ENCODE measurements at places on chromosomes 5 and 9. TPM values are rescaled to one million over a fixed set of nuclear protein-coding genes. Genes with fewer than 3 reads are reported as not detected.

DNA sequence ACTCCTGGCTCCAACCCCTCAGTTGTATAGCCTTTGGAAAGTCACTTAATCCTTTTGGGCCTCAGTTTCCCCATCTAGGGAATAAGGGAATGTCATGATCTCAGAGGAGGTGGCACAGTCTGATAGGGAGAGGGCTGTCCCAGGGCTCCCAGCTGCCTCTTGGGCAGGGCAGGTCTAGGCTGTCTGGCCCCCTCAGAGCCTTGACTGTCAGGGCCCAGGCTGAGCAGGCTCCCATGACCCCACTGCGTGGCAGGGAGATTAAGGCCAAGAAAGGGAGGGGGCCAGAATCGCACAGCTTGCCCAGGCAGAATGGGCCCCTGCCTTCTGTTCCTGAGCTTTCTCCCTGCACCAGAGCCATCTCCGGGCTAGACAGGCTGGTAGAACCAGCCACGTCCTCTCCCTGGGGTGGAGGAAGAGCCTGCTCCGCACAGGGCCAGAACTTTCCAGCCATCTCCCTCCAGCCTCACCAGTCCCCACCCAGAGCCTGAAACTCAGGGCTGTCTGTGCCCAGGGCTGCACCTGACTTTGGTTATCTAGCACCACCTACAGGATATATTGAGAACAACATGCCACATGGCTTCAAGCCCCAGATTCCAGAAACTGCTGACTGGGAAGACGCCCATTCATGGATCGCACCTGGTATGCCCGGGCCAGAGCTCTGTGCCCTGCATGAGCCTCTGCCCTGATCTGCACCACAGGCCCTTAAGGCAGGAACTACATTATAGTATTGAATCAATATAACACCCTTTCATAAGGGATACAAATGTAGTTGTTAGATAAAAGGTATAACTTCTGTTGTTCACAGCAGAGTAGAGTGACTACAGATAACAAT lies 32.1 kb downstream of the NAIF1 start:
- DNase-seq: peak; percentile 93

- peak; percentile 60 for DNase-seq
Observed at GRCh38 chr9:135704483-135704882, 2.5 kb downstream of the KCNT1 start.

The CEL gene
- not detected for total RNA-seq

- DNase-seq: no peak
Observed at GRCh38 chr5:38764937-38765391, 80.8 kb upstream of the OSMR start.

The CLIC3 gene
- total RNA-seq: not detected

DNA sequence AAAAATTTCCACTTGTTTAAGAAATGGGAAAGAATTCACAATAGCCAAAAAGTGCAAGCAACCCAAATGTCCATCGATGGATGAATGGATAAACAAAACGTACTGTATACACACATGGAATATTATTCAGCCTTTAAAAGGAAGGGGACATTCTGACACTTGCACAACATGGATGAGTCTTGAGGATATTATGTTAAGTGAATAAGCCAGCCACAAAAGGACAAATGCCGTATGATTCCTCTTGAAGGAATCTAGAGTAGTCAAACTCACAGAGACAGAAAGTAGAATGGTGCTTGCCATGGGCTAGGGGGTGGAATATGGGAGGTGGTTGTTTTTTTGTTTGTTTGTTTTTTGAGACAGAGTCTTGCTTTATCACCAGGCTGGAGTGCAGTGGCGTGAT lies 3.8 kb upstream of the ATP6V0E1 start:
- DNase-seq: no peak

The PPP3R2 gene
- total RNA-seq: not detected

DNA sequence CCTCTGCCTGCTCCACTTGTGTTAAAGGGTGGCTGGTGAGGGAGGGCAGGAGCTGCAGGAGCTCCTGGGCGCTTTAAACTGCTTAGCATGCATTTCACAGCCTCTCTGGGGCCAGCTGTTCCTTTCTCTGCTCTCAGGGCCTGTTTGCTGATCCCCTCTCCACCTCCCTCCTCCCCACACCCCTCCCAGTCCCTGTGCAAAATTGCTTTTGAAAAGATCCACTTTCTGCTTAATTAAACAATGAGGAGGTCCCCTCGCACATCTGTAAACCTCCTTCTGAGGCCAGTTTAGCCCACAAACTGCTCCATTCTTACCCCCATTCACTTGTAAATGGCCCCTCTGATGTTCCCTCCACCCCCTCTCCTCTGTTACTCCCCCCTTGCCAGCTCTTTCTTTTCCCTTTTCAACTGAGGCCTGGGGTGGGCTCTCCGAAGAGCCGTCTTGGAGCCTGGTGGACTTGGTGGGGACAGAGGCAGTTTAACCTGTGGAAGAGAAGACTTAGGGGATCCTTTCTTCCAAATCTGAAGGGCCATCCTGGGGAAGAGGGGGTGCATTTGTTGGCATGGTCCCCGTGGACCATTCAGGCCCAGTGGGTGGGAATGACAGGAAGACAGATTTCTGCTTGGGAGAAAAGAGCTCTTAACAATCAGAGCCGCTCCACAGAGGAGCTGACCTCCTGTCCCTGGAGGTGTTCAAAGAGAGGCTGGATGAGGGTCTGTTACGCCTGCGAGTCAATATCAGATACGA lies 12.0 kb downstream of the URM1 start:
- DNase-seq: no peak

- DNase-seq: no peak
Observed at GRCh38 chr9:79799691-79800335, 228.0 kb downstream of the TLE4 start.

DNA sequence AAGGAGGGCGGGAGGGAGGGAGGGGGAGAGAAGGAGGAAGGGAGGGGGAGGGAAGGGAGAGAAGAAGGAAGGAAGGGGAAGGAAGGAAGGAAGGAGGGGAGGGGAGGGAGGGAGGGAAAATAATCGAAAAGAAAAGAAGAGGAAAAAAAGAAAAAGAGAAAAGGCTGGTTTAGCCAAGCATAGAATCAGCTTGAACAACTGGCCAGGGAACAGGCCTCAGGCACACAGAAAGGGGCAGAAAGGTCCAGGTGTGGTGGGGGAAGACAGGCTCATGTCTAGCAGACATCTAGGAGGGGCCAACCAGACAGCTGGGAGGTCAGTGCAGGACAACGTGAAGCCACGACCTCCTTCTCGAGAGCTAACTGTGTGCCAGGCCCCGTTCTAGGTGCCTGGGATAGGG lies 141.8 kb downstream of the HSD17B3 start:
- no peak for DNase-seq

The TMEM215 gene
- total RNA-seq: not detected

- DNase-seq: peak; percentile 93
Observed at GRCh38 chr9:133406480-133407307, 11.1 kb downstream of the REXO4 start.

GRCh38 chr9:124456341-124457078 lies 6.3 kb downstream of the ADGRD2 start:
- no peak for DNase-seq

DNA sequence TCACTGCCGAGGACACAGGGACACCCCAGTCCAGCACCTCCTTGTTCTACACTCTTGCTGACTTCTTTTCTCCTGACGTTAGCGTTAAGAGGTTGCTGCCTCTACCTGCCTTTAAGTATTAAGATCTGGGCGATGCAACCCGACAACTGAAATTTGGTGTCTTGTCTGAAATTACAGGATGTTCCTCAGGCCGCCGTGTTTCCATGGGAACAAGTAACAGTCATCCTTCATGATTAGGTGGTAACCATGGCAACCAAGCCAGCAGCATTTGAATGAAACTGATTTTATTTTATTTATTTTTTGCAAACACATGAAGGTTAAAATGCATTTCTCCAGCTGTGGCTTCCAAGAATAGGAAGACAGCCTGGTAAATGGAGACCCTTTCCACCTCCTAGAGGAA lies 20.8 kb downstream of the DAB2IP start:
- DNase-seq: no peak

The LHX6 gene
- total RNA-seq: 4.6 TPM

- no peak for DNase-seq
Observed at GRCh38 chr5:67617051-67617450, 420.5 kb upstream of the CD180 start.

The PCDHA6 gene
- total RNA-seq: not detected

The ACOT12 gene
- total RNA-seq: not detected

The CCNI2 gene
- 0.92 TPM for total RNA-seq

The NUTM2G gene
- not detected for total RNA-seq

DNA sequence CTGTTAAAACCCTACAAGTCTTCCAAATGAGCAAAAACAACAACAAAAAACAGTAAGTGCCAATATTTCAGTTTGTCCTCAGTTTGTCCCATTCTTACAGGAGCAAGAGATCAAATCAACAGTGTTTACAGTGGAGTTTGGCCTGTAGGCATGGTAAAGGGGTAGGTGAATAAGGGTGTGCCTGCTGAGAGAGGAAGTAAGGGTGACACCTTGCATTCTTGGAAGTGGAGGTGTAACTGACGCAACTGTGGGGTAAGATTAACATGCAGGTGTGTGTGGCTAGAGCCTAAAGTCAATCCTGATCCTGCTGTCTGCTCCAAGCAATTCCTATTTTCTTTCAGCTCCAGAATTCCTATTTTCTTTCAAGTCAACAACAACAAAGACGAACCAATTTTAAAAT lies 43.4 kb downstream of the PFDN1 start:
- peak; percentile 87 for DNase-seq

DNA sequence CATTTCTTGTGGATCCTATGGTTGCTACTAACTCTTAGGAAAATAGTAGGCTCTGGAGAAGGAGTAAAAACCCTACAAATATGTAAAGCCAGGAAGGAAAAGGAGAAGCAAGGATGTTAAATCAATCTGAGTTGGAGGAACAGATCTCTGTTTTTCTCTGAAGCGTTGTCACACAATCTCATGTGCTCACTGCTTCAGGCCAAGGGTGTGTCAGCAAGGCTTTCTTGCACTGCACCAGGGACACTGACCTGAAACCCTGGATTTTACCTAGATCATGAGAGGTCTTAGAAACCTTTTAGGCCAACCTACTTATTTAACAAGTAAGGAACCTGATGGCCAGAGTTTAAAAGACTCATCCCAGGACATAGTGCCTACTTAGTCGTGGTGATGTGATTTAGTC lies 12.5 kb upstream of the AGXT2 start:
- no peak for DNase-seq

DNA sequence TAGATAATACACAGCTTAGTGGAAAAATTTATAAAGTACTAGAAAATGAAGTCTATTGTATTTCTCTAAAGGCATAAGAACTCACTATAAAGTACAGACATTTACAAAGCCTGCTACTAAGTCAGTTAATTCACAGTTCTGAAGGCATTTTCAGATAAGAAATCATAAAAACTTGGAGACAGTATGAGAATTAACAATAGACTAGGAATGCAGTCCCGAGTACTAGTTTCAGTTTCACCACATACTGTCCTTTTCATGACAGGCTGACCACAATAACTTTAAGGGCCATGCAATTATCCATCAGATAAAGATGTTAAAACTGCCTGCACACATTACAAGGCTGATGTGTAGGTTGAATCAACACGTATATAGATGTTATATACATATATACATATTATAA lies 362.6 kb upstream of the SMC2 start:
- DNase-seq: no peak

GRCh38 chr5:81605299-81605698 lies 145.6 kb downstream of the SSBP2 start:
- no peak for DNase-seq

The NIM1K gene
- 3.5 TPM for total RNA-seq

The SELENOP gene
- total RNA-seq: 404 TPM

DNA sequence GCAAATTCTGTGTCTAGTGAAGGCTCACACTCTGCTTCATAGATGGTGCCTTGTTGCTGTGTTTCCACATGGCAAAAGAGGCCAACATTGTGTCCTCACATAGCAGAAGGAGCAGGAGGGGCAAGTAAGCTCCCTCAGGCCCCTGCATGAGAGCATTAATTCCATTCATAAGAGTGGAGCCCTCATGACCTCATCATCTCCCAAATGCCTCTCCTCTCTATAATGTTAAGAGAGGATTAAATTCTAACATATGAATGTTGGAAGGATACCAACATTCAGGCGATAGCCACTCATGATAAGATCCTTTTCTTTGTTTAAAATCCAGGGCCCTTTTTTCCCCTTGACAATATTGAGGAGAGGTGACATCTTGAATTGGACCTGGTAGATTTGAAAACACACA lies 35.2 kb upstream of the PAM start:
- DNase-seq: no peak

GRCh38 chr5:149212198-149212951 lies 59.3 kb upstream of the AFAP1L1 start:
- DNase-seq: peak; percentile 45

The LAMC3 gene
- 7.4 TPM for total RNA-seq

GRCh38 chr5:155898284-155898683 lies 428.7 kb upstream of the SGCD start:
- no peak for DNase-seq

- no peak for DNase-seq
Observed at GRCh38 chr9:87519461-87519860, 21.8 kb downstream of the DAPK1 start.

The MED27 gene
- total RNA-seq: 7.1 TPM

The TAF1L gene
- total RNA-seq: not detected

The DBH gene
- total RNA-seq: not detected

All from stomach (tissue), 19 donors.